ENCODE measurements at places on chromosomes 11 and 22.

DNA sequence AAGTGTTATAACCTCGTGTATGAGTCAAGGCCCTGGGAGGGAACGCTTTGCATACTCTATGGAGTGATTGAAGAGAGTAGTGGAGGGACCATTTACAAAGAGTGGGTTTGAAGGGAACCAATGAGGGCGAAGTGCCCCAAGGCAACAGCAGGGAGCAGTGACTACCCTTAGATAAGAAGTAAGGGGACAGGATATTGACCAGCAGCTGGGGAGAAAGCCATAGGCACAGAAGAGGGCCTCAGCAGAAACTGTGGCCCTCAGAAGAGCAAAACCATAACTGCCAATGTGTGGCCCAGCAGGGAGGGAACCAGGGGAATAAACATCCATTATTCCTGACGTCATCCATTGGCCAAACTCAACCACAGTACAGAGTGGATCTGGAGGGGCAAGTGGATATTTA is 24.7 kb downstream of the PARVA start:
- no peak for DNase-seq

GRCh38 chr11:113022262-113022661 is 61.0 kb downstream of the NCAM1 start:
- no peak for DNase-seq

DNA sequence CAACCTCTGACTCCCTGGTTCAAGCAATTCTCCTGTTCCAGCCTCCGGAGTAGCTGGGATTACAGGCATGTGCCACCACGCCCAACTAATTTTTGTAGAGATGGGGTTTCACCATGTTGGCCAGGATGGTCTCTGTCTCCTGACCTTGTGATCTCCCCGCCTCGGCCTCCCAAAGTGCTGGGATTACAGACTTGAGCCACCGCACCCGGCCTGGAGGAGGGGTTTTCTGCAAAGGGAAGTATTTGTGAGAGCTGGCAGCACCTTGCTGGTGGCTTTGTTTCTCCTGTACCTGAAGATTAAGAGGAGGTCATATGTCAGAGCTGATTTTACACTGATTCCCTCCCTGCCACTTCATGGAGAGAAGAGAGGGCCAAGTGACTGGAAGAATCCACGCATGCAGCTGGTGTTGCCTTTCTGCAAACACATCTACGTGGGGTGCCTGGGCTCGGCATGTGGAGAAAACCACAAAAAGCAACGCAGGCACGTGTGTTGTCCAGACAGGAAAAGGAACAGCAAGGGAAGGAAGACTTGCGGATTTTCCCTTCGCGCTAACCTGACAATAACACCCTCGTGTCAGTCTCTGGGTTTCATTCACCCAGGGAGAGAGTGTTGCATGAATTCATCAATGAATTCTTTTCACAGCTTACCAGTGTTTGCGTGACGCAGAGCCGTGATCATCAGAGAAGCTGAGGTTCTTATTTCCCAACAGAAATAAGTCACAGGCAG is 61.9 kb downstream of the TSPAN18 start:
- no peak for DNase-seq

DNA sequence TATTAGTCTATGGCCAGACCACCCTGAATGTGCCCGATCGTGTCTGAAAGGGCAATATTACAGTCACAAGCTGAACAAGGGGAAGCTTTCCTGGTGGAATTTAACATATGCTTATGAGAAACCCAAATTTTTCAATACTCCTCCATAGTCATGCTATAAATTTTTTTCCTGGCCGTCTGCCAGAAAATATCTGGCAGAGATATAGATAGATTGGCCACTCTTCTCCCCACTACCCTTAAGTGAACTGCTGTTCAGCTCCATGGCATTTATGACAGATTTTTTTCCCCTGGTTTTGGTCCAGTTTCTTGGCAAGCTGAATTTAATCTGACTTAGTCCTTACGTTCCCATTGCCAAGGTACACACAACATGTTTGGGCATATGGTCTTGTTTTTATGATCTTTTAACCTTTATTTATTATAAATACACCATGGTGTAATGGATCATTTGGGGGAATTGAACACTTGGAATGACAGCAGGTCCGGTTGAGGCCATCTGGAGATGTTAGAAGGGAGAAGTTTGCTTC is 328.5 kb downstream of the CNTN5 start:
- DNase-seq = no peak

DNA sequence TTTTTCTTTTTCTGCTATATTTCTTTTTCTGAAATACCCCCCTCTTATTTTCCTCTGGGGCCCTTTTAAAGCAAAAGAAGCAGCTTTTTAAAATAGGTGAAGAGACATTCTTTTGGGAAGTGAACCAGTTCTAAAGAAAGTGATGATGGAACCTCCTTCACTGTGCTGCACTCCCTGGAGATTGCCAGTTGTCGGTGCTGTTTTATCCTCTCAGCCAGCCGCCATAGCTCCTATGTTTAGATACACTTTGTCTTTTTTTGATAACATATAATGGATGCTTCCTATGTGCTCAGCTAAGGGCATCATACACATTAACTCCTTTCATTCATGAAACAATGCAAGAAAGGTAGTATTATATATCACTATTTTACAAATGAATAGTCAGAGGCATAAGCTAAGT is 14.0 kb downstream of the CFAP300 start:
- DNase-seq = no peak

DNA sequence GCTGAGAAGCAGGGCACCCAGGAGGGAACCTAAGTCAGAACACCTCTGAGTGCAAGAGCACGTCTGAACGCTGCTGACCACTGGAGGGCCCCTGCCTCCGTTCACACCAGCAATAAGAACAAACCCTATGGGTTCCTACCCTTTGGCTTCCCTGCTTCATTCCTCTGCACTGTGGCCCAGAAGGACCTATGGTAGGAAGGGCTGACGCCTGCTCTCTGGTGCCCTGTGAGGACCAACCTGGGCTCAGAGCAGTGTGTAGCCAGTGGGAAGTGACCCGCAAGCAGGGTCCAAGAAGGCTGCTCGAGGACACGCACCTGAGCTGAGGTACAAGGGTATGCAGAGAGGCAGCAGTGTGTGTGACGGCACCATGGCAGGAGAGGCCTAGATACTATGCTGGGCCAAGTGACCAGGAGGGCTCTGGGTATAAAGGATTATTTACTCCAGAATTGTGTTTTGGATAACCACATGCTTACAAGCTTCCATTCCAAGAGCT is 68.8 kb upstream of the CLTCL1 start:
- no peak for DNase-seq

DNA sequence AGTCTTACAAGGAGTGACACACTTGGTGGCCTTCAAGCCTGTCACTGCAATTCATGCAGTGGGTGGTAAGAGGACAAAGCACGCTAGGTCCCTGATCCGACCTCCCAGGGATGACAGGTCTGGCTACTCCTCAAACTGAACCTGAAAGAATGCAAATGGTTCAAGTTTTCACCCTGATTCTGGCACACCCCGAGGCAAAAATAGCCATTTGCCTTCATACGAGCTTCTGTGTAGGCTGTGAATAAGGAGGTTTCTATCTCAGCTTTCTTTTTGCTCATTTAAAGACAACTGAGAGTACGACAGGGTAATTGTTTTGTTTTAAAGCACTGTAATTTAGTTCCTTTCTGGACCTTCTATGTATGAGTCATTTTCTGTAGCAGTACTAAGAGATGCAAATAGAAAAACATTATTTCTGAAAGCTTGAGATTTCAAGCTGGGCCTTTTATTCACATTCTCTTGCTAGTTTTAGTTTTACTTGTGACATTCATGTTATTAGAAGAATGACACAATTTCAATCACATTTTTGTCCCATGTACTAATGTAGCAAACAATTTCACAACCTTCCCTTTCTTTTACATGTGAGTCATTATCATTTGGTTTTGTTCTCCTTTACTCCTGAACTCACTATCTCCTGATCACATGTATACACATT is 56.6 kb upstream of the FDX1 start:
- no peak for DNase-seq

DNA sequence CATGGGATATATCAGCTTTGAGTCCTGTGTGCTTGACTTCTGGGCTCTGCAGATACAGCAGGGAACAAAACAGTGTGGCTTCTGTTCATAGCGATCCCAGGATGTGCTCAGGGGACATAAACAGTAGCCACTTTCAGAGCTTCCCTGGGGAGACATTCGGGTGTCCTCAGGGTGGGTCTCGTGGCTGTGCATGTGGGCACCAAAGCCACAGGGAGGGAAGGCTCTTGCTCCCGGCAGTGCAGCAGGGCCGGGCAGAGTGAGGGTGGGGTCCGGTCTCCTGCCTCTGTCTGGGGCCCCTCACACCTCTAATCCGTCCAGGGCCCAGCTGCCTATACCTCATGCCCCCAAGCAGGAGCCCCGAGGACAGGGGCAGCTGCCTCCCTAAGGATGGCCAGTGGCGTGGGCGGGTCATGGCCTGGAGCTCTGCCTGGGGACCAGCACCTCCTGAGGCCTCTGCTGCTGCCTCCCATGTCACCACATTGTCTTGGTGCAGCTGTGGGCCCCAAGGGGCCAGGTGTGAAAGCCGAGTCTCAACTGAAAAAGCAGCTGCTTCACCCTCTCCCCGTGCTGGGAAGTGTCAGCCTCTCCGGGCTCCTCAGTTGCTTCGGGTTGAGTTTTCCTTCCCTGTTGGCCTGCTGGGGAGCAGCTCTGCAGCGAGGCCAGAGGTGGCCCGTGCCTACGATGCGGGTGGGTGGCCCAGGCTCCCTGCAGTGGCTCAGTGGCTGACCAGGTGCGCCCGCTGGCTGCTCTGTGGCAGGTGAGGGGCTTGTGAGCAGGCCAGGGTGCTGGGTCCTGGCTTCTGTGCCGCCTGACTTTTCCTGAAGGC is 3.8 kb downstream of the TPCN2 start:
- DNase-seq = no peak

GRCh38 chr11:7538031-7538430 is 24.2 kb downstream of the PPFIBP2 start:
- DNase-seq = peak; percentile 11

DNA sequence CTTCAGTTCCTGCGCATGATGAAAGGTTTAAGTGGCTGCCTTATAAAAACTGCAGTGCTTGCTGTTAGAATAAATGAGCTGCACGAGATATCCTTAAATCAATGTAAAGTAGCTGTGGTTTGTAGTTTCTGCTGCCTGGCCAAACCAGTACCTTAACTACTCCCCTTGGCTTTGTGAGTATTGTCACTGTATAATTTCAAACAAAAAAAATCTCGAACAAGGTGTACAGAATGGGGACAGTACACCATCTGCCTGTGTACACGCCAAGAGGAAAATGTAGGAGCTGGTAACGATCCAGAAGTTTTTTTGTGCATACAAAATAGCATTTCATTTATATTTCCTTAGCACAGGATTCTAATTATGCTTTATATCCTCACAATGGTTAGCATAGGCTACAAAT is 20.6 kb upstream of the NDUFC2 start:
- no peak for DNase-seq

DNA sequence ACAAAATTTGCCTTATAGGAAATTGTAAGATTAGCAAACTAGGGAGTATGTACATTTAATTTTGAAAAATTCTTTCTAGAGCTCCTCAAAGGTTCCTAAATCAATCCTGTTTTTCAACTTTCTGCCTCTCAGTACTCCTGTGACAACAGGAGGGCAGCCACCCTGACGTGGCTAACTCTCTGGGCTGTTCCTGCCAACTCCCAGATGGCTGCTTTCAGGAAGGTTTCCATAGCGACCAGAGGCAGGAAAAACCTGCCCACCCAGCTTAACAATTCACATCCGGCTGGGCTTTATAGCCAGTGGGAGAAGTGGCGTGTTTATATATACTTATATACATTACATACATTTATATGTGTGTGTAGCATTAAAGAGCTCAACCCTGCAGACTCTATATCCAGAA is 26.5 kb downstream of the SGSM3 start:
- no peak for DNase-seq

- DNase-seq = no peak
Observed at GRCh38 chr11:111414936-111415335, 35.9 kb upstream of the POU2AF1 start.

DNA sequence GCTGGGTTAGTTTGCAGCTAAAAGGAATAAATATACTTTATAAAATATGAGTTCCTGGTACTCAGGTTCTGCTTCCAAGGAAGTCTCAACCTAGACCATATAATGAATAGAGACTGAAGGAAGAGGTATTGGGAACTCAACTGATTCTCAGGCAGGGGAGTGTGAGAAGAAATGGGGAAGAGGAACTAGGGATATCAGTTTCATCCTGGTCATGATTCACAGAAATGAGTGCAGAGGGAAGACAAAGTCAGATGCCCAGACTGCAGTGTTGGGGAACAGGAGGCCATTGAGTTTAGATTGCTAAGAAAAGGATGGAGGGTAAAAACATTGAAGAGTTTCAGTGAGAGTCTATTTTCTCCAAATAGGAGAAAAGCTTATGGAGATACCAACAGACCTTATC is 28.8 kb downstream of the PLAAT5 start:
- no peak for DNase-seq

DNA sequence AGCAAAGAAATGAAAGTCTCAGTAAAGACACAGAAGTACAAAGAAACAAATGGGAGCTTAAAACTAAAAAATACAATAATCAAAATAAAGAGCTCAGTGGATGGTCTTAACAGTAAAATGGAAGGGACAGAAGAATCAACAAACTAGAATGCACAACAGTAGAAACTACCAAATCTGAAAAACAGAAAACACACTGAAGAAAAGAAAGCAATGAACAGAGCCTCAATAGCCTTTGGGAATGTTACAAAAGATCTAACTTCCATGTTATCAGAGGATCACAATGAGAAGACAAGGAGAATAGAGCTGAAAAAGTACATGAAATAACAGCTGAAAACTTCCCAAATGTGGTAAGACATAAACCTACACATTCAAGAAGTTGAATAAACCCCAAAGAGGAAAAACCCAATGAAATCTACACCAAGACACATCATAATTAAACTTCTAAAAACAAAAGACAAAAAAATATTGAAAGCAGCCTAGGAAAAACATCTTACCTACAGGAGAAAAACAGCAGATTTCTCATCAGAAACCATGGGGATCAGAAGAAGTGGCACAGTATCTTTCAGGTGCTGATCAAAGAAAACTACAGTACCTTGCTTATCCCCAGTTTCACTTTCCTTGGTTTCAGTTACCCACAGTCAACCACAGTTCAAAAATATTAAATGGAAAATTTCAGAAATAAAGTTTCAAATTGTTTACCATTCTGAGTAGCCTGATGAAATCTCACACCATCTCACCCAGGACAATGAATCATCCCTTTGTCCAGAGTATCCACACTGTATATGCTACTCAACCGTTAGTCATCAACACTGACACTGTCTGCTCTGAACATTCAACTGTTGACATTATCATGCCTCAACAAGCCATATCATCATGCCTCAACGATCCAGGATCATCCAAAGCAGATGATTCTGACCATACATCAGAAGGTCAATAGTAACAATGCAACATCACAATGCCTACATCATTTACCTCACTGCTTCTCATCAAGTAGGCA is 22.2 kb downstream of the RRAS2 start:
- no peak for DNase-seq

- no peak for DNase-seq
Observed at GRCh38 chr11:105401269-105401809, 208.5 kb upstream of the GRIA4 start.

GRCh38 chr11:940496-941135 is 14.9 kb downstream of the AP2A2 start:
- DNase-seq = no peak
